Activated CD8-positive, alpha-beta T cell treated with anti-CD3 and anti-CD28 coated beads, Interleukin-2, amount 10 ng/mL, durations not matched to agents 7 days and 5 days (primary cell): ENCODE measurements at places on chromosomes 7 and 10. TPM values are rescaled to one million over a fixed set of nuclear protein-coding genes. Genes with fewer than 3 reads are reported as not detected.
A peak's percentile ranks its signal among the peaks of the same experiment; 100 is the strongest.

Gene RAPGEF5
- total RNA-seq: 0.63 TPM

Gene DRGX
- not detected for total RNA-seq

DNA sequence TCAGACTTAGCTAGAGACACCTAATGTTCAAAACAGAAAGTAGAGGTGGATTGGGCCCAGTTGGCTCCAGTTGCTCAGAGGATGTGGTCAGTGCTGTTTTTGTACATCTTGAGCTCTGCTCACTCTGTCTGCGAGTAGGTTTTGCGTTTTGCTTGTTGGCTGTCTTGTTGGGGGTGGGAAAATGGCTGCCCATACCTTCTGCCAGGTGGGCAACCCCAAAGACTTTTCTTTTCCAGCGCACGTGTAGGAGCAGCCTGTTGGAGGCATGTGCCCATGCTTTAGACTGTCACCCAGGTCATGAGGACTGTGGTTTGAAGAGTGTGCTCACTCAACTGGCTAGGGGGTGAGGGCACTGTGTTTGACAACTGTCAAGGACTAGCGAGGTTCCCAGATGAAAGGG, 73.9 kb downstream of the KAT6B start:
- DNase-seq: peak; percentile 75

DNA sequence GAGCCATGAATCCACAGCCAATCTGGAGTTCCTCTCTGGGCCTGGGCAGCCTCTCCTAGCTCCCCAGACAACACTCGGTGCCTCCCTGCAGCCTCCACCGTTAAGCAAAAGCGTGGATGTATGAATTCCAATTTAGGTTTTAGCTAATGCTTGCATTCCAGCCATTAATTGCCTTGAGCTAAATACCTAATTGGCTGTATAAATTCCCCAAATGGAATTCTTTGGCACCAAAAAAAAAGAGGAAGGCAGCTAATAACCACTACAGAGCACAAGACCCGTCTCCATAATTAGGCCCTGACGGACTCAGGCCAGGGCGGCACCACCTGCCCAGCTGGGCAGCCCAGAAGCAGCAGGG, 140.5 kb downstream of the PTPRN2 start:
- no peak for DNase-seq

GRCh38 chr7:147197006-147197405, 1080.4 kb downstream of the CNTNAP2 start:
- DNase-seq: no peak
